ENCODE measurements at places on chromosomes 7 and 10. TPM values are rescaled to one million over a fixed set of nuclear protein-coding genes. Genes with fewer than 3 reads are reported as not detected.

DNA sequence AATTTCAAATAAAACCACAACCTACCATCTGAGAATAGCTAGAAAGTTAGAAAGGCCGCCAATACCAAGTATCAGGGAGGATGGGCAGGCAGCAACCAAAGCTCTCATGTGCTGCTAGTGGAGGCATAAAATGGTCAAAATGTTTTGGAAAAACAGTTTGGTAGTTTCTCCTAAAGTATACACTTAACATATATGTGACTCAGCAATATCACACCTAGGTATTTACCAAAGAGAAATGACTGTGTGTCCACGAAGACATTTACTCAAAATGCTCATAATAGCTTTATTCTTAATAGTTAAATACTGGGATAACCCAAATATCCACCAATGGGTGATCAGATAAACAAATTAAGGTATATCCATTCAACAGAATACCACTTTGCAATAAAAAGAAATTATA lies 14.3 kb downstream of the RHEB start:
- DNase-seq = no peak
- peaks cover 12% of the 10 kb centered on the region for H3K4me1 ChIP-seq
- H3K27ac ChIP-seq = no peak overlapping the region
- no peak overlapping the region for H3K4me3 ChIP-seq

DNA sequence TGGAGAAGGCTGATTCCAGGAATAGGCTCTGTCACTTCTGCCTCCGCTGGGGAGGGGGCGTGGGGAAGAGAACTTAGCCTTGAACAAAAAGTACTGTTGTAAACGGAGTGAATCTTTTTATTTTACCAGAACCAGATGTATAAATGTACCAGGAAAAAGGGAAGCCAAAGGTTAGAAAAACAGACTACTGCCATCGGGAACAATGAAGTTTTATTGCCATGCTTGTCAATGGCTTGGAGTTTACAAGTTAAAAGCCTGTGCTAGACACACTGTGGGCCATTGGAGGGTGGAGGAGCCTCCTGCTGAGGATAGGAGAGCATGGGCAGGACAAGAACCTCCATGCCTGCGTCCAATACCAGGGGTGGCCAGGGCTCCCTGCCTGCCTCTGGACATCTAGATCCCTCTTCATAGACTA lies 161.7 kb upstream of the LYZL2 start:
- H3K4me3 ChIP-seq = no peak overlapping the region
- no peak overlapping the region for H3K27ac ChIP-seq
- no peaks in the 10 kb centered on the region for H3K4me1 ChIP-seq
- peak; percentile 9 for DNase-seq
- H3K27me3 ChIP-seq = no peaks in the 10 kb centered on the region
- H3K36me3 ChIP-seq = no peaks in the 10 kb centered on the region

DNA sequence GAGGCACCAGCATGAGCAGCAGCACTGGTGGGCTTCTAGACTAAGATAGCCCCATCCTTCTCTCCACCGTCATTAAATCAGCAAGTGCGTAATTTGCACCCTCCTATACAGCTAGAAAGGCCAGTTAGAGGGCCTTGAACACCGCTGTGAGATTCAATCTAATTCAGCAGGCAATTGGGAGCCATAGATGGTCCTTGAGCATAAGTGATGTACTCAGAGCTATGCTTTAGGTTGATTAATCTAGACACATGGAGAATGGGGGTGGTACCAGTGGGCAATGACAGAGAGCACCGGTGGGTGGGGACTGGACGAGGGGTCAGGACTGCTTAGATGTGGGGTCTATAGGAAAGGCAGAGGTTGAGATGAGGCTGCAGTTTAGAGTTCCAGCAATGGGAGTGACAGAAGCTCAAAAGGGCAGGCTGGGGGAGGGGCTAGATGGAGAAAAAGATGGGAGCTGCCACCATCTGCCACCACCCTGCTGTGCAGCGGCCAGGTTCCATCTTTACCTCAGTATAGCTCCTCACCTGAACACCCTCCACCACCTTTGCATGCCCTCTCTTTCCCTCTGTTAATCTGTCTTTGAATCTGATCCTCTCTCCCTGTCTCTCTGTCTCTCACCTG lies 87.3 kb downstream of the C10orf105 start:
- no peaks in the 10 kb centered on the region for H3K4me1 ChIP-seq
- no peaks in the 10 kb centered on the region for H3K27me3 ChIP-seq
- DNase-seq = no peak
- H3K36me3 ChIP-seq = no peaks in the 10 kb centered on the region
- H3K4me3 ChIP-seq = no peak overlapping the region
- H3K27ac ChIP-seq = no peak overlapping the region

- no peak overlapping the region for H3K27ac ChIP-seq
- no peak for DNase-seq
- H3K4me1 ChIP-seq = no peaks in the 10 kb centered on the region
- no peak overlapping the region for H3K4me3 ChIP-seq
These were observed 281.0 kb downstream of the ABCA13 start for GRCh38 chr7:48452218-48452617.

- peaks cover 4% of the 10 kb centered on the region for H3K4me1 ChIP-seq
- peak overlapping the region; percentile 75 for H3K27ac ChIP-seq
- H3K27me3 ChIP-seq = no peaks in the 10 kb centered on the region
- DNase-seq = no peak
- H3K36me3 ChIP-seq = no peaks in the 10 kb centered on the region
- peak overlapping the region; percentile 73 for H3K4me3 ChIP-seq
These were observed 648 bp downstream of the HUS1 start for GRCh38 chr7:47978790-47979144.

DNA sequence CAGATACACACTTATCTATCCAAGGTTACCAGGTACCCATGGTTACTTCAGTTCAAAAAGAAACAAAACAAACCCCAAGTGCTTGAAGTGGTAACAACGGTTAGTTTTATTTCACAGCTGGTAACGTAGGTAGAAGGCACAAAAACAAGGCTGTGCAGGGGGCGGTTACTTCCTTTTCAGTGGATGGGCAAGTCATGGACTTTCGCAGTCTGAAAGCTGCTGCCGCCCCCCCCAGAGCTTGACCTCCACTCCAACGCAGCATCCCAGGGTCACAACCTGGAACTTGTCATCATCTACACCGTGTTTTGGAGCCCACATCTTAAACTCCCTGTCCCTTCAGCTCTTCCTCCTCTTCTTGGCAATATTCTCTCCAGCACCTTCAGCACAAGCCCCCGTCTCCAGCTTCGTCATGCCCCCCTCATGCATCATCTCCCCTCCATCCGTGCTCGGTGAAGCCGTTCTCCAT lies 181.2 kb upstream of the ITGB1 start:
- no peak for DNase-seq
- H3K4me3 ChIP-seq = no peak overlapping the region
- H3K4me1 ChIP-seq = peaks cover 7% of the 10 kb centered on the region
- H3K27ac ChIP-seq = no peak overlapping the region
- H3K36me3 ChIP-seq = no peaks in the 10 kb centered on the region

Gene DGKI
- total RNA-seq = 0.13 TPM
